ENCODE measurements at places on chromosomes 4 and X.

DNA sequence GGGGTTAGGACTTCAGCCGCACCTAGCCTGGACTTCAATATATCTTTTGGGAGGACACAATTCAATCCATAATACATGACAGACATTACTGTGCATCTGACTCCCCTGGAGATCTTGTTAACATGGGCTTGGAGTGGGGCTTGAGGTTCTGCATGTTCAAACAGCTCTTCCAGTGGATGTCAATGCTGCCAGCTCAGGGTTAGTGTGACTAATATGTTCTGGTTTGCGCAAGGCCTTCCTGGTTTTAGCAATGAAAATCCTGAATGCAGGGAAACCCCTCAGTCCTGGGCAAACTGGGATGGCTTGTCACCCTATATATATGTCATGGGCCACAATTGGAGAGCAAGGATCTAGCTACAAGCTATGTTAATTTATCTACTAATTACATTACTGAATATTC is 2.7 kb upstream of the TSPAN7 start:
- no peak for DNase-seq

DNA sequence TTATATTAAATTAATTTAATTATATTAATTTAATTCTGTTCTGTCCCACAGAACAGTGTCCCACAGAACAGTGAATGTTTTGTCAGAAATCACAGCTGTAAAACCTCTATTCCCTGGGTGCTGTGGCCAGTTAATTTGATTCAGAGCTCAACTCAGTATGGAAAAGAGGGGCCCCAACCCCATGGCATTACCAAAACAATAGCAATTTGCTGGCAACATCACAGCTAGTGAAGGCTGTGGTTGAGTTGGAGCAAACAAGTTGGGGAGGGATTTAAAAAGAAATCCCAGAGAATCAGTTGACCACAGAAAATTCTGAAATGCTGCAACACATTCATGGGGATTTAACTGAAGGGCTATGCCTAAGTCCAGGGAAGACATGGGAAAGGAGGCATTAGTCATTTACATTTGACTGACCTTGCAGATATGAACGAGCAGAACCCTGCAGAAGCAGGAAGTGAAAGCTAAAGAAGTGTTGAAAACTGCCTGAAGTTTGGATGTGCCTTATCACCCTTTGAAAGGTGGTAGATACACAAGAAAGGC is 30.1 kb downstream of the PDHA2 start:
- no peak for DNase-seq

DNA sequence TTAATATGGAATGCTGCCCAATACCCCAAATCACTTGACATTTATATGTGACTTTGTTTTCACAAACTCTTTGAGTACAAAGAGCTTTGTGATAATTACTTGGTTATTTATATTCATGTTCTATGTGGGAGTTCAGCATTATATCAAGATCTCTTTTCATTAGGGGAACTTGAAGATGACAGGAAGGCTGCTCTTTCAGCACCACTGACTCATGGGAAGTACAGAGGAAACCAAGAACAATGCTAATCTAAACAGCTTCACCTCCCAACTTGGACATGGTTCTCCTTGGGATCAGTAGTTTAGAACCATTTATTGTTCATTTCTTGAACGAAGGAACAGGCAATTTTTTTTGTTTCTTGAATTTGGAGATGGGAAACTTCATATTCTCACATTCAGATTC is 184.0 kb upstream of the AFF2 start:
- DNase-seq: no peak

- DNase-seq: no peak
These were observed 20.1 kb downstream of the ACSL1 start for GRCh38 chr4:184805462-184806228.

GRCh38 chrX:106481341-106481740 is 130.4 kb upstream of the RADX start:
- no peak for DNase-seq

GRCh38 chrX:29257521-29257920 is 670.3 kb downstream of the IL1RAPL1 start:
- no peak for DNase-seq

- DNase-seq: no peak
These were observed 40.4 kb upstream of the AFAP1 start for GRCh38 chr4:7980036-7980435.

- DNase-seq: no peak
These were observed 167.3 kb downstream of the CAMK2D start for GRCh38 chr4:113594231-113594556.

GRCh38 chrX:124300405-124300804 is 32.1 kb upstream of the TEX13D start:
- no peak for DNase-seq

DNA sequence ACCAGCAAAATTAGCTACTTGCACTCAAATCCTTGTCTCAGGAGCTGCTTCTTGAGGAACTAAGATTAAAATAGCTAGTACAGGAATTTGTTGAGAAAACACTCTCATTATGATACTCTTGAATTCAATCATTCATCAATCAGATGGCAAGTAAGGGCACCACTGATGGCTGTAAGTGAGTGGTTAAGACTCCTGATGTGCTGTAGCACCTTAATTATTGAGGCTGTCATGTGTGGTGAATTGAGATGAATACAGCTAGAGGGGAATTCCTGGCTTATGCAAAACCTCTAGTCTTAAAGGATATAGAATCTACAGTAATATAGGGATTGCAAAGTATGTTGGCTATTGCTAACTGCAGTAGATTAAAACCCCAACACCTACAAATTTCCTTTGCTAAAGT is 509.1 kb downstream of the IQCM start:
- DNase-seq: no peak

DNA sequence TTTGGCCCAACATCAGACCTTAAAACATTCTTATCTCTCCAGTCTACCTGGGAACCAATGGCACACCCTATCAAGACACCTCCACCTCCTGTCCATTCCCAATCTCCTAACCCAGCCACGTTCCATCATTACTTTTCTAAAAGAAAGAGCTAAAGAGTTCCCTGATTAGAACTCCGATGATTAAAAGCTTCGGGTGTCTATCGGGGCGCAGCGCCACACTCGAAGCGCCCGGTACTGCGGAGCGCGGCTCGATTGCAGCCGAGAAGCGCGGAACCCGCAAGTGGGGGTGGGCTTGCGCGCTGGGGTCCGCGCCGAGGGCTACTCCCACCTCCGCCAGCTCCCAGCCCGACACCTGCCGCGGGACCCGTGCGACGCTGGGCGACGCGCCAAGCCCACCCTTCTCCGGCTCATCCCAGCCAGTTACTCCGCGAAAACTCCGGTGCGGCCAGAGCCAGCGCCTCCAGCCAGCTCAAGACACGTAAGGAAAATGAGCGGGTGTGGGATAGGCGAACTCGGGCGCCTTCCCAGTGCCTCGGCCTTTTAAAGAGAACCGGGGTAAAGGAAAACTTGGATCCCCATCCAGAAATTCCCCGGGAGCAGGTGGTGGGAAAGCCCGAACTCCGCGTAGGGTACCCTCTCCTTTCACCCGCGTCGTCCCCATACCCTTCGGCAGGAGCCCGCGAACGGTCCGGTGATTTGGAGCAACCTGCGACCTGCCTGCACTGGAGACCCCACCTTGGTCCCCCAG is 593 bp downstream of the NPY1R start:
- DNase-seq: no peak

GRCh38 chr4:23805450-23805851 is 84.4 kb downstream of the PPARGC1A start:
- DNase-seq: no peak

- DNase-seq: no peak
These were observed 319.4 kb upstream of the TAPT1 start for GRCh38 chr4:16545656-16546055.

- no peak for DNase-seq
These were observed 607.1 kb upstream of the DIPK2B start for GRCh38 chrX:45807572-45808425.

DNA sequence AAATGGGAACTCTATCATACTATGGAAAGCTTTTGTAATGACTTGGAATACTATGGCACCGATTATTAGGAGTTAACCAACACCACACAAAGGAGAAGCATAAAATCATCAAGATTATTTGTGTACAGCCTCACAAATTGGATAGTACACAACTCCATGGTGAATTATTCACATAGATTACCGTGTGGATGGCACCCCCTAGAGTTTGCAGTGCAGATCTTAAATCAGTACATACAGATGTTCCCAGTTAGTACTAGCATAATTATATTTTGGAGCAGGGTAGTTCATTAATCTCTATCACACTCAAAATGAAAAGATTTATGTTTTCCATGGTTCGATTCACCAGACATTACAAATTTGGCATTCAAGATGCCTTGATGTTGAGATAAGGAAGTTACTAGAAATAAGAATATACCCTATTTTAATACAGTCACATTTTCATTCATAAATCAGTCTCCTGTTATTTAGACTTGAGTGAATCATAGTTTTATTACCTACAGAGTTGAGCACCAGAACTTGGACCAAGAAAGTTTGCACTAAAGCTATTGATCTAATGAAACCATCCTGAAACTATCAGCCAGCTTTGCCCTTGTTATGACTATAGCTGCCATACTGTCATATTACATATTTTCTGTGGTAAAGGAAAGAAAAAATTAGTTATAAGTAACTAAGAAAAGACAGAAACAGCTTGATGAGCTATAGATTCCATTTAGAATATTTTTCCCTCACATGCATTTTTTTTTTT is 531.8 kb downstream of the GLUD2 start:
- no peak for DNase-seq

DNA sequence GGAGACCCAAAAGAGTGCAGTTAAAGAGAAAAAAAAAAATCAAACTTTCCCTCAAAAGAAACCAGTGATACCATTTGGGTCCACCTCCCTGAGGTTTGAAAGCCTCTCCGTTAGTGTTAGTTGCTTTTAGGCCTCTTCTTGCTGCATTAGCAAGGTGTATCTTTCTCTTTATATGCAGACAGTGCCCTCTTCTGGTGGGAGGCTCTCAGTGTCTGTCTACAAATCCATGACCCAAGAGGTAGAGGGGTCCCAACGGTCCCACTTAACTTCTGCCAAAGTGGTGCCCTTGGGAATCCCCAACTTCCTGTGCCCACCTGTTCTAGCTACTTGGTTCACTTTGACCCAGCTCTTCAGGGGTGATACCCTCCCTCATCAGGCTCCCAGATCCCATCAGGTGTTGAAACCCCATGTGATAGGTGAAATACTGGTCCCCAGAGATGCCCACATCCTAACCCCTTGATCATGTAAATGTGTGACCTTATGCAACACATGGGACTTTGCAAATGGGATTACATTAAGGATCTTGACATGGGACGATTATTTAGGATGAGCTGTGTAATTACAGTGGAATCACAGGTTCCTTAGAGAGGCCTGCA is 63.7 kb upstream of the CD99 start:
- no peak for DNase-seq

DNA sequence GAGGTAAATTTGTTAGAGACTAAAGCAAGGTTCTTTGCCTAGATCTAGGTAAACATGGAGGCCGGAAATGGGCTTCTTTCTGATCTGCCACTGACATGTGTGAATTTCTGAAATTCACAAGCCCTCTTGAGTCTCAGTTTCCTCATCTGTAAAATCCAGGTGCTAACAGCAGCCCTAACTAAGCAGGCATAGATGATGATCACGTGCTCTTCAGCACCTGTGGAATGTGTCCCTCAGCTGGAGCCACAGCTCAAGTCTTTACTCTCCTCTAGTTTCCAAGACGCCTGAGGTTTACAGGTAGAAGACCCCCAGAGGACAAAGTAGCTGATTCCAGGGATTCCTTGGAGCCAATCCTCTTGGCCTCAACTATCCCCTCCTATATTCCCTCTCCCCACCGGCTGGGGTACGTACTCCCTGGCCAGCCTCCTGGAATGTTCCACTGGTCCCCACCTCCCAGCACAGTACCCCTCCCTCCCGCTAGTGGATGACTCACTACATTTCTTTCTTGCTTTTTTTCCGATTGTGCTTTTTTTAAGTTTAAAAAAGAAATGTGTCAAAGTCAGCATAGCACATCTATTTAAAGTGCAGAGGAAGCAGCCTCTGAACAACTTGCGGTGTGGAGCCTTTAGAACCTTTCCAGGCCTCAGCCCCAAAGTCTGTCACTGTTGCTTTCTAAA is 98.4 kb downstream of the PHKA2 start:
- no peak for DNase-seq

GRCh38 chrX:9269134-9269533 is 195.7 kb upstream of the TBL1X start:
- DNase-seq: no peak

DNA sequence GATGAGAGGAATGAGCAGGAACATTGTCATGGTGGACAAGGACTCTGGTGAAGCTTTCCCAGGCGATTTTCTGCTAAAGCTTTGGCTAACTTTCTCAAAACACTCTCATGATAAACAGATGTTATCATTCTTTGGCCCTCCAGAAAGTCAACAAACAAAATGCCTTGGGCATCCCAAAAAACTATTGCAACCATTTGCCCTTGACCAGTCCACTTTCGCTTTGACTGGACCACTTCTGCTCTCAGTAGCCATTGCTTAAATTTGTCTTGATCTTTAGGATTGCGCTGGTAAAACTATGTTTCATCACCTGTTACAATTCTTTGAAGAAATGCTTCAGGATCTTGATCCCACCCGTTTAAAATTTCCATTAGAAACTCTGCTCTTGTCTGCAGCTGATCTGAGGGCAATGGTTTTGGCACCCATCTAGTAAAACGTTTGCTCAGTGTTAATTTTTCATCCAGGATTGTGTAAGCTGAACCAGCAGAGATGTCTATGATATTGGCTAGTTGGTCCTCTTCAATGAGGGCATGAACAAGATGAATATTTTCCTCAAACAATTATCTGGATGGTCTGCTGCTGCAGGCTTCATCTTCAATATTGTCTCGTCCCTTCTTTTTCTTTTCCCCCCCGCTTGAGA is 14.8 kb downstream of the TBC1D1 start:
- no peak for DNase-seq

GRCh38 chrX:131802836-131803626 is 220.1 kb upstream of the STK26 start:
- no peak for DNase-seq

DNA sequence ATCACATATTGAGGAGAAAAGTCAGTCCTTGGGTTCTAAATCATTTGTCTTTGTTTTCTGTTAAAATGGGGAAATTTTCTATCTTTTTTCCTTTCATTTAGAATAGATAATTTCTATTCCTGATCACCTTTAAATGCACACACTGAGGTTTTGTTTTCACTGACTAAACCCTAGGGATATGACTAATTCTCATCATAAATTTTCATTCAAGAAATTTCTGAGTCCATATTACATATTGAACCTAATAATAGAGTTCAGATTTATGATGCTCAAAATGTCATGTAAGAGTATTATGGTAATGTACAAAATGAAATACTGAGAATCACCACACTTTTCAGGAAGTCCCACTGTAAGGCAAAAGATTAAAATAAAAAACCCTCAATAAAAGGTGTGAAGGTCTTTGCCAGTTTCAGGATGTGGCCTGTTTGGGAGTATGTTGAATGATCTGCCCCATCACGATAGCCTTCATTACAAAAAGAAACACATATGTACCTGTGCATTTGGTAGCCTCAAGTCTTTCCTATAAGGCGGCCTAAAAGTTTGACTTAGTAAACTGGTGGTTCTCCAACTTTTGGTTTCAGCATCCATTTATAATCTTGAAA is 49.4 kb downstream of the LEF1 start:
- DNase-seq: no peak

- DNase-seq: no peak
These were observed 12.4 kb upstream of the RADX start for GRCh38 chrX:106599411-106599810.
